Hepatic stellate cell (primary cell): ENCODE measurements at places on chromosomes 7 and 10.

DNA sequence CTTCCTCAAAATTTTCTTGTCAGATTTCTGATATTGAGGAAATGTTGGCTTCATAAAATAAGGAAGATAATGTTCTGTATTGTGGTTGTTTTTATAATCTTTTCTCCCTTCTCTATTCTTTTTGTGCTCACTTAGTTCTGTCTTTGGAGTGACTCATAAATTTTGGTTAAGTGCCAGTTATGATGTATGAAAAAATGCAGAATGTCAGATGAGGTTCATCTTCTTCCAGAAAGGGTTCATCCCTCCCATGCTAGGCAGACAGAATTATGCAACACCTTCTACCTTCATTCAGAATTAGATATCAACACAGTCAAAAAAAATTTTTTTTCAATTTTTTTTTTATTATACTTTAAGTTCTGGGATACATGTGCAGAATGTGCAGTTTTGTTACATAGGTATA lies 36.6 kb upstream of the CYP2C19 start:
- no peak for DNase-seq

GRCh38 chr10:6309816-6310215 lies 107.1 kb downstream of the PFKFB3 start:
- no peak for DNase-seq

- no peak for DNase-seq
Measured at GRCh38 chr10:127398971-127399365, 150.1 kb upstream of the NPS start.

DNA sequence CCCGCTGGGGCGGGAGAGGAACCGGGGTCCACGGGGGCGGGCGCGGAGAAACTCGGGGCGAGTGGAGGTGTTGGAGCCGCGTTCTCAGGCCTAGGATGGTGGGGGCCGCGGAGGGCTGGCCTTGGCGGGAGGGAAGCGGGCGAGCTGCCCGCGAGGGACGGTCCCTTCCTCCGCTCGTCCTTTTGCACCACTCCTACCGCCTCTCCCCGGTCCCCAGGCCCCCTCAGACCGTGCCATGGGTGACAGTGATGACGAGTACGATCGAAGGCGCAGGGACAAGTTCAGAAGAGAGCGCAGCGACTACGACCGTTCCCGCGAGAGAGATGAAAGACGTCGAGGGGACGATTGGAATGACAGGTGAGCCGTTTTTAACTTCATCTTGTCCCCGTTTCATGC lies 451 bp downstream of the SRRT start:
- peak; percentile 55 for DNase-seq

DNA sequence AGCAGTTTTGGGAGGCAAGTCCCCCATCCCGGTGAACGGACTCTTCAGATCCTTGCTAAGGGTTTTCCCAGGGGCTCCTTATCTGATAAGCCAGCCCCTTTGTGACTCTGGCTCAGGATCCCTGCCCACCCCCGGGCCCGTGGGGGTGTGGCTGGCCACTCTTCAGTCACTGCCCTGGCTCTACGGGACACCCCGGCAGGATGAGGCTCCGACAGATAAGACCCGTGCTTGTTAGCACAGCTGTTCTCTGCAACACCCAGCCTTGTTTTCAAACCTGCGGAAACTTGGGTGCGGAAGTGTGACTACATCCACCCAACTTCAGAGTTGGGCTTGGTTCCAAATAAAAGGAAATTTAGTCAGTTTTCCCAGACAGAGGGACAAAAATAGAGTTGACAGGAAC lies 66.7 kb upstream of the PODXL start:
- DNase-seq: peak; percentile 41

DNA sequence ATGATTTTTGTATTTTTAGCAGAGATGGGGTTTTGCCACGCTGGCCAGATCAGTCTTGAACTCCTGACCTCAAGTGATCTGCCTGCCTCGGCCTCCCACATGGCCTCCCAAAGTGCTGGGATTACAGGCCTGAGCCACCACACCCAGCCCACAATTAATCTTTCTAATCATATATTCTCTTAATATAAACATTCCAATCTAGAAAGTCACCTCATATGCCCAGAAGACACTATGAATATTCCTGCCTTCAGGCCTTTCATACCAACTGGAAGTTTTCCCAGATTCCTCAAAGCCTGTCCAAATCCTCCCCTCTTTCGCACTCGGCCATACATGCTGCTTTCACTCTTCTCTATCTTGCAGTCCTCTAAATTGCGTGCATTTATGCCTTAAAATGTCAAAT lies 32.6 kb downstream of the PDZD8 start:
- peak; percentile 49 for DNase-seq
